ENCODE measurements at places on chromosomes 2 and 18.

DNA sequence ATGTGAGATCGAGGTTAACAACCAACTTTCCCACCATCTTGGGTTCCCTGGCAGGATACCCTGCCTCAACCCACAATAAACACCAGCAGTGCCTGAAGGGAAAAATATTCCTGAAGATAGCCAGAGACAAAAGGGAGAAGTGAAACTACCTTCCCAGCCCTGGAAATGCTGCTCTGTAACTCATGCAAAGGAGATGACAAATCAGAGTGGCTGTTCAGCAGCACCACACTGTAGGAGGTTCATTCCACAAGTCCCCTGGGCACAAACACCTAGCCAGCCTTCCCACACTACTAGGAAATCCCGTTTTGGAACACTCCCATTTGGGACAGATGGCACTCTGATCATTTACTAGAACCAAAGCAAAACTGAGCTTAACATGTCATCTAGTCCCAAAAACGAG lies 190.7 kb upstream of the RBBP8 start:
- no peak for DNase-seq

GRCh38 chr2:30769891-30770462 lies 37.3 kb downstream of the CAPN13 start:
- DNase-seq, result no peak

DNA sequence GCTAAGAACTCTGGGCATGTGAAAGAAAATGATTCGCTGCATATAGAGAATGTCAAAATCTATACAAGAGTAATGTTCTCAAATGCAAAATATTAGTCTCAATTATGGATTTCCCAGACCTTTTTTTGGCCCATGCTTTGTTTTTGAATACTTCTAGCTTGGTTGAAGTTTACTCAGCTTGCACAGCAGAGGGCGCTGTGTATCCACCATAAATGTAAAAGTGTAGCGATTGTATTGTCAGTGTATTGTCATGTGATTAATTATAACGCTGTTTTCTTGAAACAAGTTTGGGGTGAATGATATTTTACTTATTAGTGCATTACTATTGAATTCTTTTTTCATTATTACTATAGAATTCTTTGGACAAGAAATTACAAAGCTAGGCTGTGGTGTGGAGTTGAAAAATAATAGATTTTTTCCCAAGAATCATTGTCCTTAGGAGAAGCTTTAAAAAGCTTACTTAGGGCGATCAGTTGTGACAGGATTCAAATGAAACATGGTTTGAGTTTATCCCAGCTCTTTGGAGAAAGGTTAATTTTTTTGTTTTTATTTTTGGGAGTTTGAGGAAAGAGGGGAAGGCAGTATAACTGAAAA lies 98.3 kb downstream of the PIK3C3 start:
- peak; percentile 72 for DNase-seq

GRCh38 chr2:134372611-134373131 lies 118.8 kb downstream of the MGAT5 start:
- DNase-seq, result peak; percentile 82

DNA sequence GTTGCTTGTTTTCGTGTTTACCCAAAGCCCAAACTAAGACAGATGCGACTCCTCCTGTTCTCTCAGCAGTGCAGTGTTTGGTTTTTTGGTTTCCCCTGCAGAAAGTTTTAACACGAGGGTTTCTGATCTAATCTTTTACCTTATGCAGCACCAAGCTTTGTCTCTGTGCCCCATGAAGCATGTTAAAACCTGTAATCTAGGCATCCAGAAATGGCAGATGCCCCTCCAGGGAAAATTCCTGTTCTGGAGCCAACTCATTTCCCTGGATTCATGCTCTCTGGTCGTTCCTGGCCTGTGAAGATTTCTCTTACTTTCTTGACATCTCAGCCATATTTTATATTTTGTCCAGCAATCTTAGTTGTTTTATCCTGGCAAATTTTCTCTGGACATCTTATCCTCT lies 91.5 kb downstream of the LTBP1 start:
- no peak for DNase-seq

GRCh38 chr18:14945984-14946383 lies 198.0 kb downstream of the ANKRD30B start:
- no peak for DNase-seq

- DNase-seq, result no peak
Measured at GRCh38 chr2:223052548-223053483, 826 bp downstream of the KCNE4 start.

DNA sequence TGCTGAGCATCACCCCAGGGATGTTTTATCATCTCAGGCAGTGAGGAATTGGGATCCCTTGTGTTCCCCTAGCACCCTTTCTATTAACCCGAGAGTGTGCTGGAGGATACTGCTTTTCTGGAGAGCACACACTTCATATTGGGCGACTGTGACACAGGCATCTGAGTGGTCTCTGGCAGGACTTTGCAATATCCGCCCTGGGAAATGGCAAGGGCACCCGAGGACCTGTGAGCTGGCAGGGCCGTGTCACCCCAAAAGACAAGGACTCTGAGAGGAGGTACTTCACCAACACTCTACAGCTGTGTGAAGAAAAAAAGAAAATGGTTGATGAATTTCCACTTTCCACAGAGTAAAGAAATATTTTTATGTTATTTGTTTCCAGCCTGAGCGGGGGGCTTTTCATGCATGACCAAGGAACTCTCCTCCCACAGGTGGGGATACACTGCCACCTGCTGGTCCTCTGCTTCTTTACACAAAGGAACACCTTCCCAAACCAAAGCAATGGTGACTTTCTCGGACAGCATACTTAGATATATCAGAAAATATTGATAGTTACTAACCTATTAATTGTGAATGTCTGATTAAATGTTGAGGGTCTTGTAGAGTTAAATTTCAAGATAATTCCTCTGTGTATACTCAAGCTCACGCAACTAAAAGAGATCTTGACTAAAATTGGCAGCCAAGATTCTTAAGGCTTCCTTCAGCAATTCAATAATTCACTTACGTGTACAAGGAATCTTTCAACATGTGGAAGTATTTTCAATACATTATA lies 45.9 kb upstream of the REG3G start:
- DNase-seq, result no peak

GRCh38 chr2:84846041-84846663 lies 34.7 kb downstream of the TRABD2A start:
- DNase-seq, result no peak

DNA sequence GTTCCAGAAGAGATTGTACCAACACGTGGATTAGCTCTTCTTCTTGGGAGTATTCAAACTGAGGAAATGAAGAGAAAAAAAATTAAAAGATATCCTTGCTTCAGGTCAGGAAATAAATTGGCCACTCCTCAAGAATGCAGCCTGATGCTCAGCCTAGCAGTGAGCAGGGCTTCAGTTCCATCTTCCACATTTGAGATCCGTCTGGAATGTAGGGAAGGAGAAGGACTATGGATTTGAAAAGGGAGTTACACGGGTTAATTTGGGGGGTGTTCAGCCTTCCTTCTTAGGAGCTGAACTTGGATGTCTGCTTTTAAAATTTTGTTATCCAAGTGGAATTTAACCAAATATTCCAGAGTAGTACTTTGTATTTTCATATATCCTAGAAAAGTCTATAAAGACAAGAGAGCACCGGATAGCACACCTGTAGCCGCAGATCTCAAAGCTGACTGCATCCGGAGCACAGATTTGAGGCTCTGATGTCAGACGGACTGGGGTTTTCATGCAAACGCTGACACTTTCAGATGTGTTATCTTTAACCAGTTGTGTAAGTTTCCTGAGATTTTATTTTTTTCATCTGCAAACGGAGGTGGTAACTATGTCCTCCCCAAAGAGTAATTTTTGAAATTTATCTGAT lies 99.3 kb downstream of the COPS8 start:
- DNase-seq, result peak; percentile 41

GRCh38 chr2:215436705-215437565 lies 1.1 kb upstream of the FN1 start:
- DNase-seq, result peak; percentile 48

- no peak for DNase-seq
Measured at GRCh38 chr2:190460487-190460886, 52.3 kb downstream of the MFSD6 start.

GRCh38 chr2:45134726-45135125 lies 125.5 kb upstream of the SIX2 start:
- peak; percentile 53 for DNase-seq

All from foreskin fibroblast (primary cell).